ENCODE measurements at places on chromosomes 5 and 9.

DNA sequence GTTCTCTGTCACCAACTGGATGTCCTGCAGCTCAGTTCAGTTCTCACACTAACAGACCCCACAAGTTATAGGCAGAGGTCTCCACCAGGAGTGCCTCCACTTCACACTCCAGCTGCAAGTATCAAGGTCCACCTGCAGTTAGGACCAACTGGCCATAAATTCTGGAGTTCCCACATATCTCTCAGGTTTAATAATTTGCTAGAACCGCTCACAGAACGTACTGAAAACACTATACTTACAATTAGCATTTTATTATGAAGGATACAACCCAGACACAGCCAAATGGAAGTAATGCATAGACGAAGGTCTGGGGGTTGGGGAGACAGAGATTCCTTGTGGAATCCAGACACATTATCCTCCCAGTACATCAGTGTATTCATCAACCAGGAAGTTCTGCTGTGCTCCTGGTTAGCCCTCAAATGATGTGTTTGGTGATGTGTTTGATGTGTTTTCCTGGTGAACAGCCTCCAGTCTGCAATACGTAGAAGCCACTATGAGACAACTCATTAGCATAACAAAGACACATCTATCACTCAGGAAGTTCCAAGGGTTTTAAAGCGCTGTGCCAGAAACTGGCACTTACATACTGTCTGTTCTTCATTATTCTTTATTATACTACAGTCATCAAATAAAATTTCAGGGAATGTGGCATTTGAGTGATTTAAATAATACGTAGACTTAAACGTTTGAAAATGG, 25.4 kb downstream of the OGN start:
- no peak for DNase-seq

- peak; percentile 39 for DNase-seq
These were observed 1.0 kb upstream of the TSLP start for GRCh38 chr5:111070272-111071134.

GRCh38 chr9:83456226-83456625, 82.0 kb downstream of the FRMD3 start:
- no peak for DNase-seq

GRCh38 chr5:176994460-176995121, 12.0 kb downstream of the UIMC1 start:
- DNase-seq, result peak; percentile 30

DNA sequence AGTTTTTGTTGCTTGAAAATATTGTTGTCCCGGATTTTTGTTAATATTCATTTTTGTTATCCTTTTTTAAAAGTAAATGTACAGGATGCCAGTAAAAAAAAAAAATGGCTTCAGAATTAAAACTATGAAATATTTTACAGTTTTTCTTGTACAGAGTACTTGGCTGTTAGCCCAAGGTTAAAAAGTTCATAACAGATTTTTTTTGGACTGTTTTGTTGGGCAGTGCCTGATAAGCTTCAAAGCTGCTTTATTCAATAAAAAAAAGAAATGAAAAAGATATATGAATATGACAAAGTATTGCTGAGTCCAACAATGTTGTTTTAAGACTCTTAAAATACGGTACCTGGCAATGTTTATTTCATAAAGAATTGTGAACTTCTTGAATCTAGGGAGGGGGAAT, 82.9 kb downstream of the PIK3R1 start:
- DNase-seq, result no peak

DNA sequence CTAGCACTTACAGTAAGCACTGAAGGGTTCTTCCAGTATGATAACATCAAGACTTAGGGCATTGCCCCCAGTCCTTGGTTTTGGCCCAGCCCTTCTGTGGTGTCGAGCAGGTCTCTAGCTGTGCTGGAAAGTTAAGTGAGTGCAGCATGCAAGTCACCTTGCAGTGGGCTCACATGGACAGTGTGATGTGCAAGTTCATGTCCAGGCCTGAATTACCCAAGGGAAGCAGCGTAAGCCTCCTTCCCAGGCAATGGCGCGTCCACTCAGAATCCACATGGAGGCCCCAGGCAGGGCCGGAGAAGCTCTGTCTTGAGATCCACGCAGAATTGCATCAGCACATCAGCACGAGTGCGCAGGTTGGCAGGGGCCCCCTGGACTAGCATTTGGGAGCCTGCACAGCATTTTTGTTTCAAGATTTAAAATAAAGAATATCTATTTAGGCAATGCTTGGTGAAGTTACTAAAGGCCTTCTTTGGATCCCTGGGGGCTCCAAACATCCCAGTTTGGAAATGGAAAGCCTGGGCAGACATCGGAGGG, 108.4 kb upstream of the ALDH1B1 start:
- DNase-seq, result no peak

DNA sequence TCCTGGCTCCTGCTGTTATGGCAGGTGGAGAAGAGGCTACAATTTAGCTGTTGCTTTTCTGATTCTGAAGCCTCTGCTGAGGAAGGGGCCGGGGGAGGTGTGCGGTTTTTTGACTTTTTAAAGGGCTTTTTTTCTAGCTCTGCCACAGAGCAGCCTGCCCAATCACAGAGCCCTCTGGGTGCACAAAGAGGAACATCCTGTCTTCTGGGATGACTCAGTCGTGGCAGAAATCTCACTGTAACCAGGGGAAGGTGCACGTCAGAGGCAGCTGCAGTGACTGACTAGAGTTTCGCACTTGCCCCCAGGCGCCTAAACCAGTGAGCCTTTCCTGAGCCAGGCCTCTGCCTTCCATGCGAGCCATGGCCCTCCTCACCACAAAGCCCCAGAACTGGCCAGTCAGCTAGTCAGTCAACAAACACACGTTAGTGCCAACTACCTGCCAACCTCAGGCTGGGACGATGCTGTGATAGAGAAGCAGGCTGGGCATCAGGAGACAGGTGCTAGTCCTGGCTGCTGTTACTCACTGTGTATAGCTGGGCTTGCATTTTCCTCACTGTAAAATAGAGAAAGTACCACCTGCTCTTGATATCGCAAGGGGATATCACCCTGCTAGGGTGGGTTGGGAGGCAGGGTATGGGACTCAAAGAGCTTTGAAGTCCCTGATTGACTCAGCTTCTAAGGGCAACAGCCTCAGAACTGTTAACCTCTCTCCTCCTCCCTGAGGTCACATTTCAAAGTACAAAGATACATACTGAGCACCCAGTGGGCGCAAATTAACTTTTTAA, 2.2 kb downstream of the AKNA start:
- DNase-seq, result peak; percentile 86

GRCh38 chr5:160685695-160686094, 166.3 kb downstream of the ATP10B start:
- DNase-seq, result peak; percentile 39

DNA sequence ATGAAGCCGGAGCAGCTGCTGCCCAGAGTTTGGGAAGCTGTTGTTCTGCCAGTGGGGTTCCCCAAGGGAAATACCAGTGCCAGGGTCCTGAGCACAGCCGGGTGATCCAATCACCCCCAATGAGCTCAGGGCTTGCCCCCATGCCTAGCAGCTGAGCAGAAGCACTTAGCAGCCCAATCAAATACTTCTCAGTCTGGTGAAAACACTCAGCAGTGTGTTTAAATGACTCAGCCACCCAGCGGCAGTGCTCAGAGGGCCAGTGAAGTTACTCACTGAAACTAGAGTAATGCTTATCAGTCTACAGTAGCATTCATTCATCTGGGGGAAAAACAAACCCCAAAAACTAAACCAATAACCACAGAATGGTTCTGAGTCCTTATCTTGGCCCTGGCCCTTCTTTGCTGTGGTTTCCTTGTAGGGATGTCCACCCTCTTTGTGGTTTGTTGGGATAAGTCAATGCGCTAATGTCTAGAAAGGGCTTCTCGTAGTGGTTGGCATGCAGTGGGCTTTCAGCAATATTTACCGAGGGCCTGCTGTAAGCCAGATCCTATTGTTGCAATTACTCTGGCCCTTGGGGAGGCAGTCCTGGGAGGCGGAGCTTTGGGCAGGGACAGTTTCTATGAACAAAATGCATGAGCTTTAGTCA, 43.1 kb downstream of the LHX2 start:
- peak; percentile 71 for DNase-seq

GRCh38 chr9:98356326-98356725, 100.9 kb upstream of the TBC1D2 start:
- DNase-seq, result no peak

DNA sequence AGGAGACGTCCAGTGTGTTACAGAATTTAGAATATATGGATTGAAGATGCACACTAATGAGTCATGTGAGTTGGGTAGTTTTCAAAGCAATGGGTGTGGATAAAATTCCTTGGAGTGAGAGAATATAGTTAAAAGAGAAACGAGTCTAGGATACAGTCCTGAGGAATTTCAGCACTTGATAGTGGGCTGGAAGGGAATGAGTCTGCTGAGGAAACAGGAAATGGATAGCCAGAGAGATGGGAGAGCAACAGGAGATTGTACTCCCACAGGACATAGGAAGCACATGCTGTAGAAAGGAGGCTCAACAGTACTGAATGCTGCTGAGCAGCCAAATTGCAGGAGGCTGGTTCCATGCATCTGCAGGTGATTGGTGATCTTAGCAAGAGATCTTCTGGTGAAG, 68.1 kb downstream of the FBN2 start:
- no peak for DNase-seq

GRCh38 chr5:112995764-112996618, 19.4 kb downstream of the DCP2 start:
- DNase-seq, result peak; percentile 45

DNA sequence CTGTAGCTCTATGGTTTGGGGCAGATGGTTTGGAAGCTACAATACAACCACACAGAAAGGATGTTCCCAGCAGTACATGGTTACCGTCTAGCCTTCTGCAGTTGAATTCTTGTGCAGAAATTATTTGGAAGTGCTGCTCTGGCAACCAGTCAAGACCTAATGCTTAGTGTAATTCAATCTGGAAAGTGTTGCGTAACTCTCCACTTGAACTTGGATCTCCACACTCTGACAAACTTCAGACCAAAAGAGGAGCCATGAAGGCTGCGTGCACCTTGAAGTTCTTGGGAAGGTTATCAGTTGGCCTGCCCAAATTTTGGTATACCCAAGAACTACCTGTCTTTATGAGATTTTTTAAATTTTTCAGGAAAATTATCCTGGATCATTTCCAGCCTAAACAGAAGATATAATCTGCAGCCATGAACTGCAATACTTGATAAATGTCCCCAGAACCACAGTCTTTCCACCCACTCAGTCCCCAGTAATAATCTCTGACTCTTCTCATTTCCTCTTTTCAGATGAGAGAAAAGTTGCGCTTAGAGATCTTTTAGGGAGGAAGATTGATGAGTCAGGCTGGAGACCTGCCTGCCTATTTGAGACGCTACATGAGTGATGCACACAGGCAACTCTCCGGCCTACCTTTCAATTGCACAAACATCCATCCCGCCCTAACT, 159.9 kb downstream of the FANCC start:
- peak; percentile 66 for DNase-seq

GRCh38 chr5:111942661-111943401, 185.8 kb upstream of the NREP start:
- no peak for DNase-seq

DNA sequence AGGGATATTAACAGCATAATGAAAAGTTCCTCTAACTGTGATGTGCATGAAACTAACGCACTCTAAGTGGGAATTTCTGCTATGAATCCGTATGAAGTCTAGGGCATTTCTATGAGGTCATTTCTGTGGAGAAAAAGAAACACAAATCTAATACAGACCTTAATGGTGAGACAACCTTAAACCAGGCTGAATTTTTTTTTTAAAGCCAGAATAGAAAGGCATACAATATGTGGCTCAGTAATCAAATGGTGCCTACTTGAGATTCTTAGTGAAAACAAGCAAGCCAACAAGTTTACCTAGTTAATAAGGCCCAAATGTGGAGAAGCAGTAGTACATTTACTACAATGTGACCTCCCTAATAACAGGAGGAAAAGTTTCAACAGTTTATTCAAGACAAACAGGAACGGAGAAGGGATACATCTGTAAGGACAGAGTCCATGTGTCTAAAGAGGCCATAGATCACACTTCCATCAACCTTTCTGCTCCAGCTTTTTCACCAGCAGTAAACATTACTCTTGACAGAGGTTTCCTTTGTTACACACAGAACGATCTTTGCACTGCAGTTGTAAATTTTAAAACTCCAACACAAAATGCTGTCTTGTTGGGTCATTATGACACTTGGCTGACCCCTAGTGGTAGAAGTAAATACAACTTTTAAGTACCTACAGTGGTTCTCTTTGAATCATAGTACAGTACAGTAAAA, 26.2 kb downstream of the CARNMT1 start:
- peak; percentile 35 for DNase-seq

- no peak for DNase-seq
These were observed 2106.3 kb upstream of the WWC1 start for GRCh38 chr5:166185185-166185584.

DNA sequence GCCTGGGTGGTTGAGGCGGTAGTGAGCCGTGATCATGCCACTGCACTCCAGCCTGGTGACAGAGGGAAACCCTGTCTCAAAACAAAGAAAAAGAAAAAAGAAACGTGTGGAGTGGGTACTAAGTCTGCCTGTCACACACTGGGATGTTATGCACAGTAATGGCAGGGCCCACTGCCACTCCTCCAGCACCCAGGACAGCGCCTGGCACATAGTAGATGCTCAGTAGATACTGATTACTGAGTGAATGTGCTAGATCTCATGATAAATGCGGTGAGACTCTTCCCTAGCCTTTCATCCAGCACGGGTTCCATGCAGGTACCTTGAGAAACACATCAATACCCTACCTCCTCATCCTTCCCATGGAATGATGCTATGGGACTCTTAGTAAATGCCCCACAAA, 87.4 kb upstream of the HSPA9 start:
- no peak for DNase-seq

GRCh38 chr5:177364159-177364962, 6.6 kb downstream of the RGS14 start:
- peak; percentile 60 for DNase-seq

DNA sequence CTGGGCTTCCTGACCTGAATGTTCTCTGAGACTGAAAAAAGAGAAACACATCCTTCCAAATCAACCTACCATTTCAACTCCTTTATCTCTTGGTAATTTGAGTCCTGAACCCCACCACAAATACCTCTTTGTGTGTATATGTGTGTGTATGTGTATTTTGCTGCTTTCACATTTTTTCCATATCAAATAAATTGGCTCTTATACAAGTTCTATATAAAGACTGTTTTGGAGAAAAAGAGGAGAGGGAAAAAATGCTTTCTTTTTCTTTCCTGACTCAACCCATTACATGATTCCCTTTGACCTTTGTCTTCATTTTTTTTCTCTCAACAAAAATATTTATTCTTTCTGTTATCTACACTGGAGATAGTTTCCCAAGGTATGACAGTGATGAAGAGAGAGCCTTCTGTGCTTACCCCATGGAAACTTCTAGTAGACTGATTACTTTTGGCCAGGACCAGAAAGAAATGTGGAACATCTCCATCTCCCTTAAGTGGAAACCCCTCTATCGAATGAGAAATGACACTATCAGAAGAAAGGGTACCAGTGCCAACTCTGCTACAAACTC, 85.3 kb downstream of the PAPPA start:
- DNase-seq, result no peak

DNA sequence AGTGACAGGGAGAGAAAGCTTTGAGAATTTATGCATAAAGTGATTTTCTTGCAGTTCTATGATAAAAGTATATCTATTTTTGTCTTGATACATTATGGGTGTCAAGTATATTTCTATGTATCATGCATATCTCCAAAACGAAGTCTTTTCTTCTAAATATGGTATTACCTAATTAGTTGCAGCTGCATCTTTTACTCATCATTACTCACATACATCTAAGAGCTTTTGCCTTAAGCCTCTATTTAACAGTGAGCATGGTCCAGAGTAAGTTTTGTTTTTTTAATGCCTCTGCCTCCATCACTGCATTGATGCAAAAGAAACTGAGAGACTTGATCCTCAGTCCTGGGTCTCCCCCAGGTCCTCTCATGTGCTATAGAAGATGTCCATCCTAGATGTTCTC, 40.0 kb upstream of the SMC5 start:
- no peak for DNase-seq

- DNase-seq, result peak; percentile 52
These were observed 932 bp downstream of the SLC12A2 start for GRCh38 chr5:128084228-128085167.
